ENCODE measurements at places on chromosomes 5 and 9. TPM values are rescaled to one million over a fixed set of nuclear protein-coding genes. Genes with fewer than 3 reads are reported as not detected.

The GNE gene
- 31.2 TPM for total RNA-seq

- peak; percentile 39 for DNase-seq
Observed at GRCh38 chr5:68440651-68441050, 225.1 kb downstream of the PIK3R1 start.

The ACTBL2 gene
- total RNA-seq: under 0.01 TPM

GRCh38 chr5:20537911-20538703 is 550.1 kb upstream of the CDH18 start:
- peak; percentile 24 for DNase-seq

- DNase-seq: no peak
Observed at GRCh38 chr5:147052519-147052918, 174.0 kb upstream of the PPP2R2B start.

DNA sequence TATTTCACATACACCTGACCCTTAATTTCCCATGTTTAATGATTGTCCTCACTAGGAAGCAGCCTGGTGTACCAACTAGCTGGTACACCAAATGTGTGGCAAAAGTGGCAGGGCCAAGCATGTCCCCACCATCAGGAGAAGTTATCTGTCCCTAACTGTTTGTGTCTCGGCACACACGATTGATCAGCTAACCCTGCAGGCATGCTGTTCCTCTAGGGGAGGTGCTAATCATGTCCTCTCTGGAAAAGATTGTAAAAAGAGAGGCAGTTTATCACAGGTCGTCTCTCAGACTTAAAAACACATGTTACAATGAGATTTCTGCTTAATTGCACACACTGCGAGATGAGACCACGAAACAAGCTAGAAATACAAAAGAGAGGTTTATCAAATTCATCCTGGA is 342.7 kb downstream of the DIRAS2 start:
- DNase-seq: no peak

GRCh38 chr5:107023732-107024131 is 647.0 kb downstream of the EFNA5 start:
- no peak for DNase-seq

The TMEM174 gene
- total RNA-seq: not detected

The NR5A1 gene
- total RNA-seq: not detected

The TBCA gene
- 175 TPM for total RNA-seq

- DNase-seq: no peak
Observed at GRCh38 chr5:149609640-149610219, 28.4 kb downstream of the ARHGEF37 start.

The TMC1 gene
- total RNA-seq: not detected

The RETREG1 gene
- total RNA-seq: 0.51 TPM

The SMIM33 gene
- not detected for total RNA-seq

DNA sequence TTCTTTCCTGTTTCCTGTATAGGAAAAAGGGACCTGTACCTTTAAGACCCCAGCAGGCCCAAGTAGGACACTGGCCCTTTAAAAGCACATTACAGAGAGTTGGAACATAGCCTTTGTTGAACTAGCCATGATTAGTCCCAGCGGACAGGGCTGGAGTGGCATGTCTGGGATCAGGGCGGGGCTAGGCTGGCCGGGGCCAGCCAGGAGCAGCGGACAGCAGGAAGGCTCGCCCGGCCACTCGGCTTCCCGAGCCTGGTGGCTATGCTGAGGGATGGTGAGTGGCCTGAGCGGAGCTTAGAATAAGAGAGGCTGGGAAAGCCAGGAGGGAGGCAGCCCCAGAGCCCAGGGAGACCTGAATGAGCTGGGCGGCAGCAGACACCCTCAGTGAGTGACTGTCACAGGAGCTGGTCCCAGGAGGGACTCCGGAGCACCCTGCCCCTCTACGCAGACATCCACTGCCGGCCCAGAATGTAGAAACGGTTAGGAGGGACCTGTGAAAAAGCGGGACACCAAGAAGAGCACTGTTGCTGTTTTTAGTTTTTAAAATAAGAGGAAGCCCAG is 92.1 kb downstream of the DAB2IP start:
- peak; percentile 90 for DNase-seq

- peak; percentile 89 for DNase-seq
Observed at GRCh38 chr5:159773062-159773924, 143.0 kb upstream of the ADRA1B start.

- DNase-seq: no peak
Observed at GRCh38 chr5:151958111-151958510, 33.5 kb upstream of the GLRA1 start.

The DYNC2I2 gene
- 35.7 TPM for total RNA-seq

- no peak for DNase-seq
Observed at GRCh38 chr5:157259699-157260098, 6.2 kb upstream of the CYFIP2 start.

- no peak for DNase-seq
Observed at GRCh38 chr5:103211576-103212561, 46.7 kb upstream of the MACIR start.

The TUSC1 gene
- total RNA-seq: 10.5 TPM

The MXD3 gene
- 6.6 TPM for total RNA-seq

GRCh38 chr5:176192094-176192721 is 46.0 kb upstream of the SIMC1 start:
- DNase-seq: no peak

DNA sequence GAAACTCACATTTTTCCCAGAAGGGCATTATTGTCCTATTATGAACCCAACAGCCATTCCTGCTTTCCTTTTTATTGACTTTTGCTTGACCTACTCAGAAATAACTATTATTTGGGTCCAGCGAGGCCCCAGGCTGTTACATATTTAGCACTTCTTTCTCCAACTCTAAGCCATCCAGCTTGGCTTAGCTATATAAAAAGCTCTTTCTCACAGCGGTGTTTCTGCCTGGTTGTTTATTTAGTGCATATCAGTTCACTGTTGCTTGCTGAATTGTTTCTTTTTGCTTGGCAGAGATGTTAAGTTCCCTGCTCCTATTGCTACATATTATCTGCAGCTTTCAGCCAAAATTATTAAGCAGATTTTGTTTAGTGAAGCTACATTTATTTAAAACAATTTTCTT is 1156.8 kb upstream of the SEMA6A start:
- DNase-seq: no peak

DNA sequence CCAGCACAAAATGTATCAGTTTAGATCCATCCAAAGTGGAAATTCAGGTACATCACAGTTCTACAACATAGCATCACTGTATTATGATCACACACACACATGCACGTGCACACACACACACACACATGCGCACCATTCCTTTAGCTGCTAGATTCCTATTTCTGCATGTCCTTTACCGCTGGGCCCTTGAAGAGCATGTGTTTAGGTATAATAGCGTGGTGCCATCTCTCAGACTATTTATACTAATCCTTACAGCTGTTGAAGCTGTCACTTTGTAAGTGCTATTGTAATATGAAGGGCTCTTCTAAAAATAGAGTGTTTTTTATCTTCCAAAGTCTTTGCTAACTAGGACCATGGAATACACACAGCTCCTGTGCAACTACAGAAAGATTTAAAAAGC is 308.8 kb upstream of the TRPC7 start:
- DNase-seq: no peak

GRCh38 chr9:20559231-20559890 is 62.9 kb downstream of the MLLT3 start:
- no peak for DNase-seq

The PCDHA1 gene
- under 0.01 TPM for total RNA-seq

The FRMPD1 gene
- not detected for total RNA-seq

The KIF12 gene
- not detected for total RNA-seq

The SPATA9 gene
- 0.51 TPM for total RNA-seq
